ENCODE measurements at places on chromosomes 7 and 10. TPM values are rescaled to one million over a fixed set of nuclear protein-coding genes. Genes with fewer than 3 reads are reported as not detected.
A peak's percentile ranks its signal among the peaks of the same experiment; 100 is the strongest.

- H3K4me1 ChIP-seq = no peaks in the 10 kb centered on the region
- H3K4me3 ChIP-seq = no peak overlapping the region
- peaks cover 11% of the 10 kb centered on the region for H3K27me3 ChIP-seq
- no peak overlapping the region for H3K27ac ChIP-seq
- no peak for DNase-seq
Measured at GRCh38 chr10:75932921-75933320, 501.5 kb downstream of the LRMDA start.

DNA sequence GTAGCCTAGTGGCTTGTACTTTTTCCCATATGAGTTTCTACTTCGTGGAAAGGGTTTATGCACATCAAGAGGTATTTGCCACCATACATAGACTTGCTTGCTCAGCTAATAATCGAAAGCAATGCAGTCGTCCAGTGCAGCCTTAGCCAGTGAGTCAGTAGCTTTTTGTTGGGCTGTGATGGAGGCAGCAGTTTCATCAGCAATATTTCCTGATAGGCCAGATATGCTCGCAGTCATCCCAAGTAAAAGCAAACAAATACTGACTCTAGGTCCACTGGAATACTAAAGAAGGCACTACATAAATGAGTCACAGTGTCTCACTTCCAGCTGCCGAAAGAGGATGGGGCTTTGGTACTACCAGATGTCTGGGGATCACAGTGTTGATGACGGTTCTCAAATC lies 2.1 kb upstream of the BNIP3 start:
- no peak overlapping the region for H3K27ac ChIP-seq
- DNase-seq = peak; percentile 98
- H3K36me3 ChIP-seq = no peaks in the 10 kb centered on the region
- no peak overlapping the region for H3K4me3 ChIP-seq
- H3K4me1 ChIP-seq = peaks cover 24% of the 10 kb centered on the region
- H3K27me3 ChIP-seq = no peaks in the 10 kb centered on the region

- H3K27me3 ChIP-seq = no peaks in the 10 kb centered on the region
- no peak overlapping the region for H3K27ac ChIP-seq
- no peak for DNase-seq
- peaks cover 21% of the 10 kb centered on the region for H3K36me3 ChIP-seq
- peaks cover 13% of the 10 kb centered on the region for H3K4me1 ChIP-seq
Measured at GRCh38 chr10:126179637-126180036, 208.6 kb downstream of the ADAM12 start.

GRCh38 chr7:43565786-43566185 lies 17.1 kb upstream of the STK17A start:
- no peak for DNase-seq
- no peak overlapping the region for H3K4me3 ChIP-seq
- H3K36me3 ChIP-seq = no peaks in the 10 kb centered on the region
- no peaks in the 10 kb centered on the region for H3K27me3 ChIP-seq
- no peak overlapping the region for H3K27ac ChIP-seq
- H3K4me1 ChIP-seq = peaks cover 24% of the 10 kb centered on the region

- H3K27me3 ChIP-seq = no peaks in the 10 kb centered on the region
- no peak overlapping the region for H3K27ac ChIP-seq
- no peaks in the 10 kb centered on the region for H3K36me3 ChIP-seq
- no peaks in the 10 kb centered on the region for H3K4me1 ChIP-seq
- no peak for DNase-seq
Measured at GRCh38 chr7:155913291-155913690, 101.0 kb upstream of the SHH start.

The C10orf67 gene
- total RNA-seq = not detected

The SEMA3E gene
- total RNA-seq = 0.29 TPM

The CPXM2 gene
- 0.36 TPM for total RNA-seq

All from osteoblast (primary cell).